ENCODE measurements at places on chromosomes 6 and 20. TPM values are rescaled to one million over a fixed set of nuclear protein-coding genes. Genes with fewer than 3 reads are reported as not detected.

The RBM24 gene
- total RNA-seq = 6.1 TPM

The FERMT1 gene
- 13.2 TPM for total RNA-seq

The EDN3 gene
- total RNA-seq = not detected

The PPP1R14C gene
- total RNA-seq = not detected

The PSMG4 gene
- total RNA-seq = 14.4 TPM

The TUBB2B gene
- total RNA-seq = 2.3 TPM

The CLPSL2 gene
- not detected for total RNA-seq

The ZNF165 gene
- 0.16 TPM for total RNA-seq

The PTPRT gene
- not detected for total RNA-seq

The FRK gene
- 0.52 TPM for total RNA-seq

The CLPSL1 gene
- not detected for total RNA-seq

The SLC52A3 gene
- not detected for total RNA-seq

The CPXM1 gene
- 3.0 TPM for total RNA-seq

The MRAP2 gene
- 0.13 TPM for total RNA-seq

The OTOR gene
- not detected for total RNA-seq

The OR12D3 gene
- total RNA-seq = not detected

The SMPDL3A gene
- 9.2 TPM for total RNA-seq

The MCHR2 gene
- total RNA-seq = not detected

The WFDC2 gene
- 0.26 TPM for total RNA-seq

The WFDC10B gene
- total RNA-seq = not detected

The TREM1 gene
- total RNA-seq = 1.2 TPM

The SOX18 gene
- 0.13 TPM for total RNA-seq

The ZBTB12 gene
- total RNA-seq = 2.0 TPM

The DEFB124 gene
- not detected for total RNA-seq

The GPR6 gene
- total RNA-seq = not detected

The E2F3 gene
- total RNA-seq = 9.7 TPM

The GPR31 gene
- total RNA-seq = not detected

The SIRPB1 gene
- total RNA-seq = not detected

The ADAT2 gene
- 14.0 TPM for total RNA-seq

The HLA-DPB1 gene
- total RNA-seq = 20.7 TPM

The DSTN gene
- 465 TPM for total RNA-seq

The AGER gene
- 0.65 TPM for total RNA-seq

The CD83 gene
- 0.88 TPM for total RNA-seq

The C4A gene
- 0.52 TPM for total RNA-seq

The SYCP2L gene
- not detected for total RNA-seq

The PLN gene
- total RNA-seq = not detected

The ARMC12 gene
- total RNA-seq = 3.9 TPM

The GINS1 gene
- total RNA-seq = 12.9 TPM

The SIM1 gene
- total RNA-seq = 0.08 TPM

The DTNBP1 gene
- 1.9 TPM for total RNA-seq

The PARD6B gene
- total RNA-seq = 1.9 TPM

The IMPG1 gene
- total RNA-seq = 0.26 TPM

The TMEM217 gene
- 2.5 TPM for total RNA-seq

The QRSL1 gene
- total RNA-seq = 9.1 TPM

The DEF6 gene
- total RNA-seq = 2.5 TPM

The DOK5 gene
- 2.1 TPM for total RNA-seq

The MOG gene
- not detected for total RNA-seq

The GCM1 gene
- not detected for total RNA-seq

The MATN4 gene
- not detected for total RNA-seq

The KCNQ5 gene
- 0.32 TPM for total RNA-seq

The PCMT1 gene
- total RNA-seq = 90.1 TPM
